Breast epithelium (tissue), 4 donors: ENCODE measurements at places on chromosomes 1 and 21.

- peak overlapping the region; percentile 95 for H3K4me3 ChIP-seq
- H3K27ac ChIP-seq: peak overlapping the region; percentile 23
- DNase-seq: no peak
- H3K27me3 ChIP-seq: no peaks in the 10 kb centered on the region
- peaks cover 6% of the 10 kb centered on the region for H3K4me1 ChIP-seq
Observed at GRCh38 chr1:87336623-87337067, 8.0 kb downstream of the LMO4 start.

- H3K4me1 ChIP-seq: no peaks in the 10 kb centered on the region
- H3K27ac ChIP-seq: no peak overlapping the region
- no peak for DNase-seq
- no peaks in the 10 kb centered on the region for H3K36me3 ChIP-seq
Observed at GRCh38 chr21:29224006-29224405, 74.7 kb upstream of the BACH1 start.

DNA sequence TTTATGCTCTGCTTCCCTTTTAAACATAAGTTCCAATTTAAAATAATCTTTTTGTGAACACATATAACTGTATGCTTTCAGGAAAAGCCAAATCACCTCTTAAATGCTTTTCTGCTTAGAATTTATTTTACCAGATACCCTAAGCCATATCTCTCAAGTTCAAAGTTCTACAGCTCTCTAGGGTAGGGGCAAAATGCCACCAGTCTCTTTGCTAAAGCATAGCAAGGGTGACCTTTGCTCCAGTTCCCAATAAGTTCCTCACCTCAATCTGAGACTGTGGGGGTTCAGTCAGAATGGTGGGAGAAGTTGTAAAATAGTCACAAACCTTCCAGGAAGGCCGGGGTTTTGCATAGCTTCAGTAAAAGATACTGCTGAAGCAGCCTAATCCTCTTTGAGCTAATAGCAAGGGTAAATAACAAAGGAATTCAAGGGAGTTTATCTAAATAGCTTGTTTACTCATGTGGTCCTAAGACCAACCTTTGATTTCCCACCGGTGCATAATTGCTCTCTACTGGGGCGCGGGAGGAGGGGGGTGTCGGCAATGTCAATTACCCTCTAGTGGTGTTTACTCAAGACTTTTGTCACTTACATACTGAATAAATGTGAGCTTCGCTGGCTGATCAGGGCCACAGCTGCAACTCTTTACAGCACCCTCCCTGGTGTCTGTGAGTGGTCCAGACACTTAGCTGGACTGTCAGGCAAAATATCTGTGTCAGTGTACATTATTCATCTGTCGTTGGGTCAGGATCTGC, 1376.2 kb downstream of the NCAM2 start:
- no peaks in the 10 kb centered on the region for H3K4me1 ChIP-seq
- no peak overlapping the region for H3K4me3 ChIP-seq
- DNase-seq: no peak
- no peaks in the 10 kb centered on the region for H3K27me3 ChIP-seq
- H3K36me3 ChIP-seq: no peaks in the 10 kb centered on the region

- H3K27me3 ChIP-seq: no peaks in the 10 kb centered on the region
- peaks cover 9% of the 10 kb centered on the region for H3K4me1 ChIP-seq
- H3K36me3 ChIP-seq: peaks cover 6% of the 10 kb centered on the region
- H3K27ac ChIP-seq: peak overlapping the region; percentile 70
- H3K4me3 ChIP-seq: no peak overlapping the region
Observed at GRCh38 chr21:32364387-32364786, 28.4 kb downstream of the URB1 start.

GRCh38 chr1:38088791-38089190, 42.2 kb upstream of the POU3F1 start:
- no peaks in the 10 kb centered on the region for H3K27me3 ChIP-seq
- H3K27ac ChIP-seq: no peak overlapping the region
- no peak overlapping the region for H3K4me3 ChIP-seq
- DNase-seq: no peak
- H3K36me3 ChIP-seq: no peaks in the 10 kb centered on the region
- no peaks in the 10 kb centered on the region for H3K4me1 ChIP-seq

DNA sequence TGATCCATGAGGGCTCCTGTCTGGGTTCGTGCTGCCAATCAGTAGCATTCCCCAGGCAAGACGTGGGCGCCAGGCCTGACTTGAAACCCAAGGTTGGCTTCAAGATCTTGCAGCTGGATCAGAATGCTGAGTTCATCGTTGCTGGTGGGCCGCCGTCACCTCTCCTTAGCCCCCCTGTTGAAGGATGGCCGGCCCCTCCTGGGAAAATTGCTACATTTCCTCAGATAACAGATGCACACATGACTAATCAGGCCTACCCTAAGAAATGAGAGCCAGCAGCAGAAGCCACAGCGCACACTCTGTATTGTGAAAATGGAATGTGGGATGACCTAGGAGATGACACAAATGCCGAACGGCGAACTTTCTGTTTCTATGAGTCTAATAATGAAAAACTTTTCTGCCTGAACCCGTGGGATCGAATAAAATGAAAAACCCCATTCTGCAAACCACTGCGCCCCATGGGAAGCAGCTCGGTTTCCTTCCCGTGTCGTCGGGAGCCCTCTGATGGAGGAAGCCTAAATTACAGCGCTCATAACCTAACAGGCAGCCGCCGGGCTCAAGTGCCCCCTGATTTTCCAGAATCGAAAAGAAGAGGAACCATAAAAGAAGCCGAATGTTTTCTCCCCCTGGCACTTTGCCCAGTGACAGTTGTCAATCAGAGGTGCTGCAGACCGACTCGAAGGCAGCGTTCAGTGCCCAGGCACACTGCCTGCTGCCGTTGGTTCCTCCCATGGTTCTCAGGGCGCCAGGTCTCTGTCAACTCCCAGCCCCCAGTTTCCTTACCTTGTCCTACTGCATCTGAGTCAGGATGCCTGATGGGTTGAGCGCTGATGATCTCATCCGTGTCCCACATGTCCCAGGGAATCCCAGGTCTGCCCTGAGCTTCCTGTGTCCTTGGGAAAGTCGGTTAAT, 38.2 kb upstream of the H6PD start:
- H3K27me3 ChIP-seq: peaks cover 29% of the 10 kb centered on the region
- H3K36me3 ChIP-seq: no peaks in the 10 kb centered on the region
- DNase-seq: peak; percentile 63
- peak overlapping the region; percentile 53 for H3K4me3 ChIP-seq

- H3K36me3 ChIP-seq: no peaks in the 10 kb centered on the region
- no peak overlapping the region for H3K27ac ChIP-seq
- no peaks in the 10 kb centered on the region for H3K4me1 ChIP-seq
- H3K27me3 ChIP-seq: no peaks in the 10 kb centered on the region
- no peak overlapping the region for H3K4me3 ChIP-seq
- DNase-seq: no peak
Observed at GRCh38 chr1:16189921-16190621, 22.4 kb downstream of the ARHGEF19 start.

DNA sequence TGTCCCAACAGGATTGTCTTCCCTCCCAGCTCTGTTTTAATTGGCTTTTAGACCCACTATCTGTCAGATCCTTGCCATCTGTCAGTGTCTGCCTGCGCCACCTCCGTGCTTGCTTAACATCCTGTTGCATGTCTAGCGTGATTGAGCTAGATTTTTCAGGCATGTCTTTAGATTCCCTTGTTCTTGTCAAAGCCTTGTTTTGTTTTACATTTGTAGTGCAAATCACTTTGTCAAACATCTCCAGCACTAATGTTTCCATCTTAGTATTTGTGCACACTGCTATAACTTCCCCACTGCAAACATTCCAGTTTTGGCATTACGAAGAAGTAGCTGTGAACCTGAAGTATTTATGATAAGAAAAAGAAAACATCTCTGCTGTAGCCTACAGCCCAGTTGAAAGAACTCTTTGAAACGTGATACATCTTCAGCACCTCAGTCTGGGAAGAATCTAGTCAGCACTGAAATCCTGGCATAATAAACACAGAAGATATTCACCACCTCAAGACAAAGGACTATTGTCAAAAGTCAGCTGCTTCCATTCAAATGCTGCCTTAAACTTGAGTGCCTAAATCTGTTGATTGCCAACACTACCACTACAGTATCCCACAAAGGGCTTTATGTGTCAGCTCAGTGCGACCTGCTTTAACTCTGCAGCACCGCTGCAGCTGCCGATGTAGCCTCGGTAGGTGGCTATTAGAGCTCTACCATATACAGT, 105.0 kb downstream of the FNBP1L start:
- H3K4me1 ChIP-seq: no peaks in the 10 kb centered on the region
- no peak overlapping the region for H3K4me3 ChIP-seq
- no peaks in the 10 kb centered on the region for H3K36me3 ChIP-seq
- H3K27me3 ChIP-seq: no peaks in the 10 kb centered on the region

GRCh38 chr1:172185211-172185610, 235.3 kb upstream of the C1orf105 start:
- no peak for DNase-seq
- H3K36me3 ChIP-seq: no peaks in the 10 kb centered on the region
- H3K27me3 ChIP-seq: no peaks in the 10 kb centered on the region
- no peaks in the 10 kb centered on the region for H3K4me1 ChIP-seq

DNA sequence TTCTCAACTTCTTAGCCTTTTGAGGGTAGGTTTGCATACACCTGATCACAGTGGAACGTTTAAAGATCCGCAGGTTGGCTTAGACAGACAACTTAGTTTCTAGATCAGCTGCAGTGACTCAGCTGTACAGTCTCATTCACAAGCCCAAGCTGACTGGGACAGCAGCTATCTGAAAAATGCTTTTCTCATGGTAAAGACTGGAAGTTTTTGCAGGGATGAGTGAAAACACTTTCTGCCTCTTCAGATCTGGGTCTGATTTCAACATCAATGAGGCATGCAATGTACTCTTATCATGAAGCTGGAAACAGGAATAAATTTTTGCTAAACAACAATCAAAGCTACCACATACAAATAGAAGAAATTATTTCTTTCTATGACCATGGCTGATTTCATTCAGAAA, 61.1 kb upstream of the PTBP2 start:
- DNase-seq: no peak
- H3K27ac ChIP-seq: no peak overlapping the region
- no peaks in the 10 kb centered on the region for H3K4me1 ChIP-seq
- no peaks in the 10 kb centered on the region for H3K36me3 ChIP-seq

- no peak for DNase-seq
- H3K27me3 ChIP-seq: no peaks in the 10 kb centered on the region
- H3K36me3 ChIP-seq: no peaks in the 10 kb centered on the region
- peak within 1 kb of the TSS; percentile 35 for H3K4me3 ChIP-seq
Observed at GRCh38 chr1:202160377-202160940, at the start of gene PTPN7. Gene PTPN7 (minus strand): TSS chr1:202160602. CDS start chr1:202159402, 1,200 bp downstream.

DNA sequence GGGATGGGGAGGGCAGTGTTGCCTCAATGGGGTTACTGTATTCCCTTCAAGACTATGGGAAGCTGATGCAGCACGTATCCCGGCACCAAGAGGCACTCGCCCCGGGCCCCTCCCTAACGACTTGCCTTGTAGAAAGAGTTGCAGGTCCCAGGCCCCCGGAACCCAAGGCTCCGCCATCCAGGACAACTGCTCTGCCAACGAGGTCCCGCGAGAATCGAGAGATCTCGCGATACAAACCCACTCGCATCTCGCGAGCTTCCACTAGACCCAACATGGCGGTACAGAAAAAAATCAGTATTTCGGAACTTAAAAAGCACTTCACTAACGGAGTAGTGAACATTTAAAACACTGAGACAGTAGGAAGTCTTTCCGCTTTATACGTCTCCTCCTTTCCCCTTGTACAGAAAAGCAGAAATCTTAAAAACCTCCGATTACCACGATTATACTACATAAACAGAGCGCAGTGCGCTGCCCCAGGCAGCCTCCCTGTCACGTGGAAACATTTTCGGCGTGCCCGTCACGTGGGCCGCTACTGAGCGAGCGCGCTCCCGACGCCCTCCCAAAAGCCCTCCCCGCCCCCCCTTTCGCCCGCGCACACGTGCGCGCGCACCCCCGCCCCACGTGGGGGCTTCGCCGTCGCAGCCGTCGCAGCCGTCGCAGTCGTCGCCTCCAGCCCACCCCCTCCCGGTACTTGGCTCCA, at the start of gene ZZZ3:
TSS of gene ZZZ3 (minus strand) at position 199 of the 700 bp plus-strand sequence. CDS start 49,304 bp downstream, outside the sequence.
- H3K27ac ChIP-seq: peak within 1 kb of the TSS; percentile 96
- no peaks in the 10 kb centered on the region for H3K36me3 ChIP-seq
- no peaks in the 10 kb centered on the region for H3K27me3 ChIP-seq
- no peaks in the 10 kb centered on the region for H3K4me1 ChIP-seq

GRCh38 chr1:173161510-173162221, 45.5 kb downstream of the TNFSF4 start:
- H3K27me3 ChIP-seq: no peaks in the 10 kb centered on the region
- H3K4me3 ChIP-seq: no peak overlapping the region
- no peak for DNase-seq
- no peaks in the 10 kb centered on the region for H3K4me1 ChIP-seq
- no peaks in the 10 kb centered on the region for H3K36me3 ChIP-seq

DNA sequence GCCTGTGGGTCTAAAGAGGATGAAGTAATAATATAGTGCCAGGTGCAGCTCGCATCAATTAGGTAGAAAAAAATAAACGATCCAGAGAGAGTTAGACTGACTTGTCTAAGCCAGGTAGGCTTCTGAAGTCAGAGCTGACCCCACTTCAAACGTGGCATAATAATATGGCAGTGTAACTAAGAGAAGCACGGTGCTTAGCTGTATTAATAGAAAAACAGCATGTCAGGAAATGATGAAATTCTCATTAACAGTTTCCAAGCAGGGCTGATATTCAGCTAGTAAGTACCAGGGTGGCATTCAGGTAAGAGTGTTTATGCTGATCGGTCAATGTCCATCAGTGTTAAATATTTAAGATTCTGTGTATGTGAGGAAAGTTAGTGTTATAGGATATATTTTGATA, 145.8 kb upstream of the SAMSN1 start:
- no peak for DNase-seq
- H3K4me3 ChIP-seq: no peak overlapping the region
- H3K4me1 ChIP-seq: no peaks in the 10 kb centered on the region
- H3K36me3 ChIP-seq: no peaks in the 10 kb centered on the region
- no peak overlapping the region for H3K27ac ChIP-seq

- H3K27me3 ChIP-seq: no peaks in the 10 kb centered on the region
- peak overlapping the region; percentile 97 for H3K27ac ChIP-seq
- peaks cover 22% of the 10 kb centered on the region for H3K4me1 ChIP-seq
- DNase-seq: no peak
- H3K36me3 ChIP-seq: no peaks in the 10 kb centered on the region
- no peak overlapping the region for H3K4me3 ChIP-seq
Observed at GRCh38 chr1:30889511-30889910, 19.0 kb downstream of the SDC3 start.

DNA sequence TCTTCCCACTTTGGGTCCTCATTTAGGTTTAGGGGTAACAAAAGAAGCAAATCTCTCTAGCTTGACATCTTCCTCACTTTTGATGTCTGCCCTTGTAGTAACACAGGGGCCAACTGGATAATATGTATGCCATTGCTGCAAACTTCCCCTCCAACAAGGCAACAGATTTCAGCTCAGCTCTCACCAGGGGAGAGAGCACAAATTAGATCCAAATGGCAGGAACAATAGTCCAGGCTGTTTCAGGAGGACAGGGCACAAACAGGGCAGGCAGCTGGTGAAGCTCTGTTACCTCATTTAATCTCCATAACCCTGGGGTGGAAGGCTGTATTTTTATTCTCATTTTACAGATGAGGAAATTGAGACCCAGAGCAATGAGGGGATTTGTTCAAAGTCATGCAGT, 4.3 kb upstream of the PIK3R3 start:
- H3K36me3 ChIP-seq: no peaks in the 10 kb centered on the region
- H3K4me1 ChIP-seq: no peaks in the 10 kb centered on the region
- H3K27me3 ChIP-seq: no peaks in the 10 kb centered on the region
- no peak overlapping the region for H3K27ac ChIP-seq
- no peak overlapping the region for H3K4me3 ChIP-seq
